Muscle of leg (tissue), 16 donors: ENCODE measurements at places on chromosomes 7 and 10. TPM values are rescaled to one million over a fixed set of nuclear protein-coding genes. Genes with fewer than 3 reads are reported as not detected.

The GPR26 gene
- not detected for total RNA-seq

DNA sequence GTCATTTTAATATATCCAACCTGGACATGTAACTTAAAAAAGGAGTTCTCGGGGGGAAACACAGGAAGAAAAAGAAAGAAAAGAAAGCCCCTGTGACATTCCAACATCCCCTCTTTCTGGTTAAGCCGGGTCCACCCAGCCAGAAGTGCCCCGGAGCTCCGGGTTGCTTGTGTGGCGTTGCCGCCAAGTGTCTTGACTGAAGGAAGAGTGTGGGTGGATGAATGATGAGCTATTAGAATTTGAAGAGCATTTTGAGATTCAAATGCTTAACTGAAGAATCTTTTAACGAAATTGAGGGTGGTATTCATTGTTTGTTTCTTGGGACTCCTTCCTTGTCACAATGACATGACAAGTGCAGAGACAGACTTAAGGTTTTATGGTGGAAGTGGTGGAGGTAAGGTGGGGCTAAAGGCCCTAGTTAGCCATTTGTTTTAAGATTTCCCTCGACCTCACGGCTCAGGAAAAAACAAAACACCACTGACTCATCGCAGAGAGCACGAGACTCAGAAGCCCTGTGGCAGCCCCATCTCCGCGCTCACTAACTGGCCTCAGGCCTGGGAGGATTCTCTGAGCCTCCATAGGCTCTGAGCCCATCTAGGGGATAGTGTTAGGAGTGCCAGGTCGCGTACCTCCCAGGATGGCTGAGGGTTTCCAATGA is 1.8 kb upstream of the GLI3 start:
- no peak overlapping the region for H3K4me3 ChIP-seq
- H3K36me3 ChIP-seq: no peaks in the 10 kb centered on the region
- H3K27ac ChIP-seq: peak overlapping the region; percentile 93
- H3K4me1 ChIP-seq: peaks cover 23% of the 10 kb centered on the region
- no peaks in the 10 kb centered on the region for H3K27me3 ChIP-seq

GRCh38 chr10:17431871-17432311 is 22.5 kb downstream of the ST8SIA6 start:
- H3K4me3 ChIP-seq: no peak overlapping the region
- H3K27me3 ChIP-seq: peaks cover 8% of the 10 kb centered on the region
- DNase-seq: no peak
- no peaks in the 10 kb centered on the region for H3K4me1 ChIP-seq
- H3K27ac ChIP-seq: no peak overlapping the region

DNA sequence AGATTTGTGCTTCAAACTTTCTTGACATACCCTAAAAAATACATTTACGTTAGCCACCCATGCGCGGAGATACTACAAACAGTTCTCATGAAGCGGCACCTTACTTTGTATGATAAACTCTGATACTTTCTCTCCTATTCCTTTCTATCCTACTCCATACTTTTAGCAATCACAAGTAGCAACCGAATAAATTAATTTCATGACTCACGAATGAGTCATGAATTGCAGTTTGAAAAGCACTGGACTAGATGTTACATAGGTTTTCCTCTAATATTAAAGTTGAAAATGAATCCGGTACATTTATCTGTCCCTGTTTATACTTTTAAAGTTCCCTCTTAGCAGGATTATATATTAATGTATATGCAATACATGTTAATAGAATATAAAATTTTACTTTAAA is 67.6 kb downstream of the CUBN start:
- H3K27me3 ChIP-seq: no peaks in the 10 kb centered on the region
- DNase-seq: peak; percentile 60
- H3K4me1 ChIP-seq: peaks cover 12% of the 10 kb centered on the region
- H3K27ac ChIP-seq: peak overlapping the region; percentile 90

GRCh38 chr7:40470817-40471216 is 336.0 kb downstream of the SUGCT start:
- peaks cover 6% of the 10 kb centered on the region for H3K4me1 ChIP-seq
- no peak overlapping the region for H3K4me3 ChIP-seq
- no peaks in the 10 kb centered on the region for H3K27me3 ChIP-seq
- DNase-seq: peak; percentile 60
- no peaks in the 10 kb centered on the region for H3K36me3 ChIP-seq
- H3K27ac ChIP-seq: peak overlapping the region; percentile 78

The AGK gene
- 23.4 TPM for total RNA-seq

GRCh38 chr7:149216402-149216801 is 21.1 kb downstream of the ZNF282 start:
- no peak overlapping the region for H3K4me3 ChIP-seq
- H3K27me3 ChIP-seq: no peaks in the 10 kb centered on the region
- DNase-seq: no peak
- H3K4me1 ChIP-seq: no peaks in the 10 kb centered on the region
- peaks cover 84% of the 10 kb centered on the region for H3K36me3 ChIP-seq

DNA sequence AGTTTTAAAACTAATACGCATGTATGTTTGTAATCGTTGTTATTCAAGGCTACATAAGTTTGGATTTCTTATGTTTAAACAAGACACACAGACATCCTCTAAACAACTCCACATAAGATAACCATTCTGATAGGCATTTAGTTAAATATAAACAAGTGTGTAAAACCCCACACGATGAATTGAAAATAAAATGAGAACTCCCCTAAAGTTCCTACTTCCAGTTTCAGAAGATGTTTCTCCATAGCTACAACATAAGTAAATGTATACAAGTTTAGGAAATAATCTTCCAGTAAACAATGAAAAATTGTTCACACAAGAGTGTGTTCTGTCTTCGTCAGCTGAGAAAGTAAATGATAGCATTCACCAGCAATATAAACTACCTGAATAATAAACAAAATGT is 246.8 kb downstream of the RNLS start:
- H3K4me1 ChIP-seq: no peaks in the 10 kb centered on the region
- DNase-seq: no peak
- no peak overlapping the region for H3K4me3 ChIP-seq
- H3K27me3 ChIP-seq: no peaks in the 10 kb centered on the region
- H3K27ac ChIP-seq: no peak overlapping the region
- H3K36me3 ChIP-seq: no peaks in the 10 kb centered on the region

The ADAM22 gene
- total RNA-seq: 15.3 TPM

DNA sequence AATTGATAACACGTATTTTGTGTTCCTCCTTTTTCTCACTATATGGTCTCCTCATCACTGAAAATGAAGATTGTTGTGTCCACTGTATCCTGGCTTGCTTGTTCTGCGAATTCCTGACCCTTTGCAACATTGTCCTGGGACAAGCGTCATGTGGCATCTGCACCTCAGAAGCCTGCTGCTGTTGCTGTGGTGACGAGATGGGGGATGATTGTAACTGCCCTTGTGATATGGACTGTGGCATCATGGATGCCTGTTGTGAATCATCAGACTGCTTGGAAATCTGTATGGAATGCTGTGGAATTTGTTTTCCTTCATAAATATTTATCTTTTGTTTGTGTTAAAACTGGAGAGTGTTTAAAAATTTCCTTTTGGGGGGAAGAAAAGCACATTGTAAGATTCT is 93.7 kb downstream of the MDFIC start:
- H3K27ac ChIP-seq: no peak overlapping the region
- H3K27me3 ChIP-seq: no peaks in the 10 kb centered on the region
- H3K4me1 ChIP-seq: no peaks in the 10 kb centered on the region
- H3K36me3 ChIP-seq: peaks cover 10% of the 10 kb centered on the region
